K562 (cell line): ENCODE measurements at places on chromosomes 12 and 14. TPM values are rescaled to one million over a fixed set of nuclear protein-coding genes. Genes with fewer than 3 reads are reported as not detected.

B4GALNT3 gene
- 0.04 and 0.07 TPM in 2 replicates for total RNA-seq

ITGB7 gene
- 2.0 and 3.5 TPM in 2 replicates for total RNA-seq

SLCO1B1 gene
- total RNA-seq: not detected in 2 replicates

BMAL2 gene
- 0.38 and 0.60 TPM in 2 replicates for total RNA-seq

PZP gene
- total RNA-seq: not detected in 2 replicates

CCND2 gene
- total RNA-seq: 93.5 and 99.3 TPM in 2 replicates

RIN3 gene
- total RNA-seq: 0.38 and 0.49 TPM in 2 replicates

STYK1 gene
- 0.31 and 0.95 TPM in 2 replicates for total RNA-seq

CDKN3 gene
- total RNA-seq: 41.3 and 46.5 TPM in 2 replicates

TPH2 gene
- not detected in 2 replicates for total RNA-seq

VRTN gene
- total RNA-seq: 0.09 and 0.11 TPM in 2 replicates

C3AR1 gene
- 3.5 and 3.9 TPM in 2 replicates for total RNA-seq
